Activated CD8-positive, alpha-beta memory T cell treated with anti-CD3 and anti-CD28 coated beads for 4 hours (primary cell): ENCODE measurements at places on chromosomes 2 and 18.

- no peak for DNase-seq
Observed at GRCh38 chr2:180570864-180571263, 409.5 kb upstream of the UBE2E3 start.

DNA sequence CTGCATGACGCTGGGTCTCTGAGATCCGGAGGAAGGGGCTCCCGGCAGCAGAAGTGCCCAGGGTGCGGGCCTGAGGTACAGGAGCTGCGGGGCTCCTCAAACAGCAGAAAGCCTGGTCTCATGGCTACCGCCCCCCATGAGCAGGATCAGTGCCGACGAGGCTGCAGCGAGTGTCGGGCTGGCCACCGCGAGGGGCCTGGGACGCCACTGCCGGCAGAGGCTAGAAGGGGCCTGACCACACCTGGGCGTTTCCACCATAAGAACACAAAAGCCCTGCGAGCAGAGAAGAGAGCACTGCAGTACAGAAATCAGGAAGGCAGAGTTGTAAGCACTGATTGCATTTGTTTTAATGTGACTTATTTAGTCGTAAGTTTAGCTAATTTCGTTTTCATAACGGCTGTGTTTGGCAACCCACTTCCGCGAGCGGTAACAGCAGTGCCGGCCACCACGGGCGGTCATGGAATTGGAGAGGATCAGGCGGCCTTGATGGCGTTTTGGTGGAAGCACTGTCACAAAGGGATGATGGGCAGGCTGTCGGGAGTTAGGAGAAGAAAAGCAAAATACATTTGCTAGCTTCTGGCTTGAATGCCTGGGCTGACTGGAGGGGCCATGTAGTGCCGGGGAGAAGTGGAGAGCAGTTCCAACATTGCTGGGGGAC is 117.4 kb downstream of the HDAC4 start:
- no peak for DNase-seq

DNA sequence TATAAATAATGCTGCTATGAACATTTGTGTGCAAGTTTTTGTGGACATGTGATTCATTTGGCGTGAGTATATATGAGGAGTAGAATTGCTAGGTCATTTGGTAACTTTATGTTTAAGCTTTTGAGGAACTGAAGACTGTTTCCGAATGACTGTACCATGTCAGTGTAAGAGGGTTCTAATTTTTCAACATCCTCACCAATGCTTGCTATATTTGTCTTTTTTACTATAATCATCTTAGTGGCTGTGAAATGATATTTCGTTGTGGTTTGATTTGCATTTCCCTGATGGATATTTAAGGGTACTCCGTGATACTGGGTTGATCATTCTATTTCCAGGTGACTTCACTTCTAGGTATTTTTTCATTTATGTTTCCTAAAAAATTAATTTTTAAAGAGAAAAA is 241.1 kb downstream of the BCL2 start:
- DNase-seq: no peak

DNA sequence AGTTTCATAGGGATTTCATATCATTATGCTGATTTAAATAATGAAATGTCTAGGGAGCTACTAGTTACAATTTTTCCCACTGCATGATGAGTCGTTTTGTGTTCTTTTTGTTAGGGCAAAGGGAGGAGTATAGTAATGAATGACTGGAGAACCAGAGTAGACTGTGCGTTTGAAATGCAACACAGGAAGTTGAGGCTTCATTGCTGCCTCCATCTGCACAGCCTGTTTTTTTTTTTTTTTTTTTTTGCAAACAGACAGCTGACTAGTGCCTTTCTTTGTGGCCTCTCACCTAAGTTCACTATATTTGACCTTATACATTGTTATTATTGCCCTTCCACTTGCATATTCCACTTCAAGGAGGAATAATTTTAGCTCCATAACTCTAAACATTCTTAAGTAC is 286.7 kb upstream of the LRRTM1 start:
- no peak for DNase-seq

DNA sequence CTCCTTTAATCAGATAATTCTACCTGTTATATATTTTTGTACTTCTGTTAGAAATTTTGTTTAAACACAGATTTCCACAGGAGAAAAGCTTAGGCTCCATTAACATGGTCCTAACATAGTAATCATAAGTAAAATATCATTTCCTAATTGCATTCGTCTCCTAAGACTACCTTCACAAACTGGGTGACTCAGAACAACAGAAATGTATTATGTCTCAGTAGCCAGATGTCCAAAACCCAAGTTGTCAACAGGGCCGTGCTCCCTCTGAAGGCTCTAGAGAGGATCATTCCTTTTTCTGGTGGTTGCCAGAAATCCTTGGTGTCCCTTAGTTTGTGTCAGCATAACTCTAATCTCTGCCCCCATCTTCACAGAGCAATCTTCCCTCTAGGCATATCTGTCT is 5.4 kb downstream of the FBXO15 start:
- no peak for DNase-seq

- DNase-seq: no peak
Observed at GRCh38 chr2:99890568-99891427, 251.6 kb downstream of the AFF3 start.

DNA sequence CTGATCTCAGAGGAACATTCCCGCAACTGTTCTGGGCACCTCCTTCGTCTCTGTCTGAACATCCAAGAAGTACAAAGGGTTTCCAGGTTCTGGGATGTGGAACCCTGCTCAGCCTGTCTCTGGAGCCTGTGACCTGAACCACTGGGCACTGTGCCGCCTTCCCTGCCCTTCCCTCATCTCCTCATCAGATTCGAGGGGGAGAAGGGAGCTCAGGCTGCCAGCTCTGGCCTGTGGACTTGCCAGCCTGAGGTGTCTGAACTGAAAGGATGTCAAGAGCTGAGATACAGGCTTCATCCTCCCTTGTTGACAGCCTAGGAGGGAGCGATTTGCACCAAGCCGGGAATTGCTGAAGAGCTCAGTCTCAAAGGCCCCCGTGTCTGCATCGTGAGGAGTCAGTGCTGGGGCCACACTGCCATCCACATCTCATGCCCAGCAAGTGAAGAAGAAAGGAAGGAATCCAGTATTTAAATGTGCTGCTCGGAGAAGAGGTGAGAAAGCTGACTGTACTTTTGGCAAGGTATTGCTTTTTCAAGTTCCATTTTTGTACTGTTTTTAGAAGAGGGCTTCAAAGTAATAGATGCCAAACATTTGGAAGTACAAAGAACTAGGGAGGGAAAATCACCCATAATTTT is 12.6 kb downstream of the NEU2 start:
- no peak for DNase-seq

DNA sequence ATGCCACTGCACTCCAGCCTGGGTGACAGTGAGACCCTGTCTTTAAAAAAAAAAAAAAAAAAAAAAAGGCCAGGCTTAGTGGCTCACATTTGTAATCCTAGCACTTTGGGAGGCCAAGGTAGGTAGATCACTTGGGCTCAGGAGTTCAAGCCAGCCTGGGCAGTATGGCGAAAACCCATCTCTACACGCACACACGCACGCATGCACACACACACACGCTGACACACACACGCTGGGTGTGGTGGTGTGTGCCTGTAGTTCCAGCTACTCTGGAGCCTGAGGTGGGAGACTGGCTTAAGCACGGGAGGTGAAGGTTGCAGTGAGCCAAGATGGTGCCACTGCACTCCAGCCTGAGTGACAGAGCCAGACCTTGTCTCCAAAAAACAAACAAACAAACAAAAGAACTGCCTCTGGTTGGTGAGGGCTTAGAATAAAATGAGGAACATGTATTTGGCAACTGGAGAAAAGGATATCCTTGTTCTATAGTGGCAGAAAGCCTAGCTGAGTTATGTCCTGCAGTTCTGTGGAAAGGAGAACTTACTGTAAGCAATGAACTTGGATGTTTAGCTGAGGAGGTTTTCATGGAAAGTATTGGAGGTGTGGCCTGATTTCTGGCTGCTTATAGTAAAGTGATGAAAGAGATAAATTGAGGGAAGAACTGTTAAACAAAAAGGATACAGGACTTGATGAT is 34.0 kb downstream of the HAT1 start:
- DNase-seq: no peak

- no peak for DNase-seq
Observed at GRCh38 chr2:184598002-184598315, 370 bp upstream of the ZNF804A start.

DNA sequence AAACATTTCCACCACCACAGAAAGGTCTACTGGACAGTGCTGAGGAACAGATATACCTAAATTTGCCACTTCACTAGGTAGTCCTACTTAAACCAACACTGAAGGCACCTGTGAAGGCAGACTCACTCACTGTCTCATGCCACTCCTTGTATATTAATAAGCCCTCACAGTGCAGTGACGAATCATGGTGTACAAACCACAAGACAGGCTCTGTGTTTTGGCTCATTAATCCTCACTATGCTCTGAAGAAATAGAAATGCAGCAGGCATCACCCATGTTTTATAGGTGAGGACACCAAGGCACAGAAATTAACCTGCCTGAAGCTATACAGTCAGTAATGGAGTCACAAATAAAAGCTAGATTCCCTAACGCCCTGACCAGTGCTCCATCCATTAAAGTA is 44.3 kb downstream of the BARD1 start:
- DNase-seq: no peak

DNA sequence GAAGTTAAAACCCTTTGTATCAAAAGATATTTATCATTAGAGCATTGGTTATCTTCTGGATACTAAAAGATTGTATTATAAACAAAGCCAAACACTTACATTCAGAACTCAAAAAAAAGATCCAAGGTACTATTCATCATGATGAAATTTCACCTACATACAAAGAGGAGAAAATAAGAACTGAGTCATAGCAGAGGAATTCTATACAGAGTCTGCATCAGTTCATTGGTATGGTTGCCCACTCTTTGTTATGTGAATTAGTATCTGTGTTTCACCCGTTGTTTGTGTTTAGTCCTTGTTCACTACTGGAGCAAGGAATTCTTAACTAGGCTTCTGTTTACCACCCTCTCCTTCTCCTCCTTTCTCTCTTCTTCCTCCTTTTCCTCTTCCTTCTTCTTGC is 157.9 kb downstream of the LNPK start:
- DNase-seq: no peak

GRCh38 chr2:177952151-177952550 is 120.4 kb downstream of the PDE11A start:
- no peak for DNase-seq

GRCh38 chr2:73091164-73091563 is 19.7 kb upstream of the SFXN5 start:
- DNase-seq: no peak

- no peak for DNase-seq
Observed at GRCh38 chr2:152718909-152719645, 657 bp downstream of the ARL6IP6 start.

DNA sequence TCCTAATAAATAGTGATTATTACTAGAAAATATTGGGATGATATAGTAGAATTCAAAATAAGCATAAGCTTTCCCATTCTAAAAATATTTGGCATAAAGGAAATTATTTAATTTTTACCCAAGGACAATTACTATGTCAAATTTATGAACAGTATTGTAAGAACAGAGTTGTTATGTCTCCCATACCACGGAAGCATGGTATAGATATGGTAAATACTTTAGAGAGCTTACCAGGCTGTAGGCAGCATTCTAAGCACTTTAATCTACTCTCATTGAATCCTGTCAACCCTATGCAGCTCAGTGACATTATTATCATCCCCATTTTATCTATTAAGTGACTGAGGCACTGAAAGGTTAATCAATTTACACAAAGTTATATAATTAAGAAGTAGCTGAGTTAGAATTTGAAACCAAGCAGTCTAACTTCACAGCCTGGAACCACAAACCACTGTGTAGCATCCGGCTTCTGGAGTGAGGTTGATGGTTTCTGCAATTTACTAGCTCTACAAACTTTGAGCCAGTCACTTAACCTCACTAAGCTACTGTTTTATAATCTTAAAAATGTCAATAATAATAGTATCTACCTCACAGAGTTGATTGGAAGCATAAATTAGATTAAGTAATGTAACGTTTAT is 323.7 kb downstream of the ARHGAP15 start:
- DNase-seq: no peak

DNA sequence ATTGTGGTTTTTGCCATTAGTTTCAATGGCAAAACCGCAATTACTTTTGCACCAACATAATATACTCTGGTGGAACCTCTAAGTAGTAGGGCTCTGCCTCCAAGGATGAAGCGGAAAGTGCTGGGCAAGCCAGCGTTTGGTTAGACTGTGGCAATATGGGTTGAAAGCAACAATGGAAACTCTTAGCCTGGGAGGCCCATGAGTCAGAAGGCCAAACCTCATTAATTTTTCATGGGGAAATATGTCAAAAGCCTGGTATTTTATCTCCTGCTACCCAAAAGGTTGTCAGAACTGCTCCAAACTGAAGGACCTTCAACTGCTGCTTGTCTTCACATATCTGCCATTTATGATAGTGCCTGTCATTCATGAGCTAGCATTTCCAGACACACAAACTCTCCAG is 179.1 kb upstream of the CYP26B1 start:
- no peak for DNase-seq

GRCh38 chr2:204591225-204591624 is 46.0 kb downstream of the PARD3B start:
- DNase-seq: no peak

DNA sequence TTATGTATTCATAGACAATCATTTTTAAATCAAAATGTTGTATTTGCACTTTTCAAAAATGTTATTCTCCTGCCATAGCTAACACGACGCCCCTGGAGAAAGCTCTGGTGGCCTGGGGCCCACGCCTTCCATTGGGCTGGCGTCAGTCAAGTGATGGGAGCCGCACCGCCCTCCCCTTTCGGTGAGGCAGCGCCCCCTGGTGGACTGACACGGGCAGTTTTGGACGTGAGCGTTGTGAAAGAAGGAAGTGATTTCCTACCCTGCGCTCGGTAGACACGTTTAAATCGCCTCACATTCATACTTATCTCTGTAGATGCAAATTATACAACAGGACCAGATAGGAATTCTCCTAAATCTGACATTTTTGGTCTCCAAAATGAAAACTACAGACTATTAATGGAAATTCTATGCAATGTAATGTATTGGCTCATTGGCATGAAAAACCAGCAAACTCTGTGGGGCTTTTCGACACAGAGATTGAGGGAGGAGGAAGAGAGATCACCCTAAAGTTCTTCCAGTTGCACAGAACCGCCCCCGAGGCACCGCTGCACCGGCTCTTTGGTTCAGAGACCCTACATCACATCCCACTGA is 326.2 kb upstream of the SOX11 start:
- no peak for DNase-seq

DNA sequence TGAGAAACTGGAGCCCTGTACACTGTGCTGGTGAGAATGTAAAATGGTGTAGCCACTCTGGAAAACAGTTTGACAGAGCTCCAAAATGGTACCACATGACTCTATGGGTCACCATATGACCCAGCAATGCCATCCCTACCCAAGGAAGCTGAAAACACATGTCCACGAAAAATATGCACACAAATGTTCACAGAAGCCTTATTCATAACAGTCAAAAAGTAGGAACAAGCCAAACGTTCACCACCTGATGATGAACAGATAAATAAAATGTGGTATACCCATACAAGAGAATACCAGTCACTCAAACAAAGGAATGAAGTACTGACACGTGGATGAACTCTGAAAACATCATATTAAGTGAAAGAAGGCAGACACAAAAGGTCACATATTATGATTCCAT is 4.6 kb downstream of the AFG3L2 start:
- no peak for DNase-seq

DNA sequence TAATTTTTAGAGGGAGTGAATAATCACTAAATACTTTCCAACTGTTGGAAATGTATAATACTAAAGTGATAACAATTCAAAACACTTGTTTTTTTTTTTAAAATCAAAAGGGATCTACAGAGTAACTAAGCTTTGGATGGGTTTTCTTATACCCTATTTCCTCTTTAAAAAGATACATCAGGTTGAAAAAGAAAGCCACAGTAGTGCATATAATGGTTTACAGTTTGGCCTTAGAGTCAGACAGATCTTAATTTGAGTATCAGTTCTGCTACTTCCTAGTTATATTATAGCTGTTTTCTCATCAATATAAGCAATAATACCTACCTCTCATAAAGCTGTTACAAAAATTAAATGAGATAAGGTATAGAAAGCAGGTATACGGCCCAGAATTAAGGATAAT is 28.5 kb downstream of the PSME4 start:
- no peak for DNase-seq
